ENCODE measurements at places on chromosomes 3 and 15. TPM values are rescaled to one million over a fixed set of nuclear protein-coding genes. Genes with fewer than 3 reads are reported as not detected.

- DNase-seq: no peak
These were observed 7.4 kb upstream of the SLCO2A1 start for GRCh38 chr3:134037168-134037567.

- DNase-seq: no peak
These were observed 8.5 kb downstream of the CSRNP1 start for GRCh38 chr3:39144748-39145380.

GRCh38 chr3:30332196-30333021 is 274.0 kb upstream of the TGFBR2 start:
- DNase-seq: no peak

DNA sequence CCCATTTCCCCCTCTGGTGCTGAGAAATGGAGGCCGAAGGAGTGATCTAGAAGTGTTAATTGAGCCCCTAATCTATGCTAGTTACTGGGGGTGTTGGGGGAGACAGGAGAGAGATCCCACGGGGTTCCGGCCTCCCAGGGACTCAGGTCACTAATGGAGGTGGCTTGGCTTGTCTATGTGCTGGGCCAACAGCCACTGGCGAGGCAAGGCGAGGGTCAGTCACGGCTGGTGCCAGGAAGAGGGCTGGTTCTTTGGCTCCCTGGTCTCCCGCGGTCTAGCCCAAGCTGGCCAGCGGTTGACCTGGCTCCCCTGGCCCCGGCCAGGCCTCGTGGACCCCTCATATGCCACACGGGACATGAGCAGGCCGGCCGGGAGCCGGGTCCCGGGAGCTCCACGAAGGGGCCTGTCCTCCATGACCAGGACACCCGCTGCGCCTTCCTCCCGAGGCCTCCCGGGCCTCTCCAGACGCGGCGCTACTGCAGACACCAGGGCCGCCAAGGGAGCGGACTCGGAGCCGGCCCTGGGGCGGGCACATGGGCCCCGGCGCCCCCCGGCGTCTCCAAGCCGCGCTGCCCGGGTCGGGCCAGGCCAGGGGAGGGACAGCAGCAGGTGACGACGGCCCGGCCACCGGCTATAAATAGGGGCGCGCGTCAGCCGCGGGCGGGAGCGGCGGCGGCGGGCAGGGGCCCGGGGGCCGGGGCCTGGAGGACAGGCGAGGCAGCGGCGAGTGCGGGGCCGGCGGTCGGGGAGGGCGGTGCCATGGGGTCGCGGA is at the start of gene ALPK3:
Gene ALPK3 (plus strand): TSS at position 663 of the 772 bp plus-strand sequence. CDS start 97 bp downstream, at position 760.
- peak; percentile 70 for DNase-seq

DNA sequence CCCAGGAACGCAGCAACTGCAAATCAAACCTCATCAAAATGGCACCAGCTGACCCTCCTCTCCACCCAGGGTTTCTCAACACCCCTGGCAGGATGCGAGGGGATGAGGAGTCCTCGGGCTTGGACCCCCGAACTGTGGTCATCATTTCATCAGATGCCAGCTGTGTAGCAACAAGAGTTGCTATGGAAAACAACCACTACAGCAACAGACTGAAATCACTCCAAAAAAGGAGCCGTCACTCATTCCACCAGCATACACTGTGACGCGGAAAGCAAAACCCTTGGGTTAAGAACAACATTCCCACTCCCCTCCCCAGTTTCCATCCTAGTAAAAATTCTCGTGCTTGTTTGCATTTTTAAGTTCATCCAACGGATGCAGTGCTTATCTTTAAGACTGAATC is 40.1 kb downstream of the VGLL4 start:
- no peak for DNase-seq

ADAMTS17 gene
- total RNA-seq: 2.1 TPM

USP8 gene
- 60.5 TPM for total RNA-seq

SMCO1 gene
- total RNA-seq: not detected

Data from adrenal gland (tissue), 19 donors.